CD4-positive, alpha-beta T cell treated with Interleukin-17A for 1 hour (primary cell): ENCODE measurements at places on chromosomes 2 and 18.

GRCh38 chr2:216012133-216012829 is 1.1 kb downstream of the MREG start:
- no peak for DNase-seq

GRCh38 chr2:132009874-132010521 is 151.8 kb downstream of the ANKRD30BL start:
- DNase-seq, result no peak

DNA sequence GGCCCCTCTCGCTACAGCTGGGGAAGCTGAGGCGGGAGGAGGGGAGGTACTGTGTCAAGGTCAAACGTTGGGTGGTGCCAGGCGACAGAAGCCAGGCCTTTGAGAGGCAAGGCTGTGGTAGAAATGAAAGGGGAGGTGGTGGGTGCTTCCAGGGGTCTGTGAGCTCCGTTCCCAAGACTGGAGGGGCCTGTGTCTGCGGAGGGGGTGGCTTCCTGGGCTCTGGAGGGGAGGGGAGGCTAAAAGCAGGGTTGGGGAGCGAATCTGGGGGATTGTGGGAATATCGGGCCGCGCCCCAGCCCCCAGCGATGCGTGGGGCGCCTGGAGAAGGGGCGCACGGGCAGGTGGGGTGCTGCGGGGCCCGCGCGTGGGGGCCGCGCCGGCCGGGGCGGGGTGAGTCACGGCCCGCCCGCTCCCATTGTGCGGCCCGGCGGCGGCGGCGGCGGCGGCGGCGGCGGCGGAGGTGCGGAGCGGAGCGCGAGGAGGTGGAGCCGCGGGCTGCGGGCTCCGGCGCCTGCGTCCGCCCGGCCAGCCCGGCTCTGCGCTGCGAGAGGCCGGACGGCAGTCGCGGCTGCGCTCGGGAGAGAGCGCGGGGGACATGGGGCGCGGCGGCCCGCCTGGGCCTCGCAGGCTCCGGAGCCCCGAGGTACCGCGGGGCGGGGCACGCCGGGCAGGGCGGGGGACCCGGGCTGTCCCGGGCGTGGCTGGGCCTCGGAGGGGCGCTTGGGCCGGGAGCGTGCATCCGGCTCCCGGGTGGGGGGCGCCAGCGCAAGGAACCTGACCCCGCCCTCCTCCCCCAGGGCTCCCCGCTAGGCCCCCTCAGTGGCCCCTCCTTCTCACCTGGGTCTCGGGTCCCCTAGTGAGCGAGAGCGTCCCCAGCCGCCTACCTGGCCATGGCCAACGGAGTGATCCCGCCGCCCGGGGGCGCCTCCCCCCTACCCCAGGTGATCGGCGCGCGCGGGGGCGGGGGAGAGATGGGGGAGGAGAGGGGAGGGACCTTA is at the start of gene SLC4A3:
Gene SLC4A3, plus strand, starts transcription at position 528 of the 998 bp plus-strand sequence. Its CDS starts 363 bp downstream, at position 891.
- DNase-seq, result no peak

- DNase-seq, result no peak
Measured at GRCh38 chr2:240142256-240142775, 1.9 kb upstream of the OTOS start.

DNA sequence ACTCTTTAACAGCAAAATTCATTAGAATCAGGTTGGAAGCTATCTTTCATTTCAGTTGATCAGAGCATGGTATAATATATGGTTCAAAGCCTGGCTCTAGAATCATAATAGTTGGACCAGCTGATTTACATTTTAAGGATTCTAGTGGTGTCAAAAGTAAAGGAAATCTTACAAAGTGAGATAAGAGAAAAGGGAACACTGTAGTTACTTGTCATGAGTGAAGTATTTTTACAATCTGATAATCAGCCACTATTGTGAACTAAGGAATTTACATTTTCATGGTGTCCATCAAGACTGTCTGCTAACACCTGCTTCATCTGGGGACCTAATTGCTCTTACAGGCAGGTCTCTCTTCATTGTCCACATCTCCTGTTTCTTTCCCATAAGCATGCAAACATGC is 161.1 kb downstream of the SLC39A10 start:
- DNase-seq, result no peak
